ENCODE measurements at places on chromosomes 13 and 19.
A peak's percentile ranks its signal among the peaks of the same experiment; 100 is the strongest.

GRCh38 chr19:38792250-38793111, 3.5 kb downstream of the LGALS7B start:
- DNase-seq = peak; percentile 56

- DNase-seq = no peak
Observed at GRCh38 chr13:113637262-113638160, 20.5 kb downstream of the ATP4B start.

DNA sequence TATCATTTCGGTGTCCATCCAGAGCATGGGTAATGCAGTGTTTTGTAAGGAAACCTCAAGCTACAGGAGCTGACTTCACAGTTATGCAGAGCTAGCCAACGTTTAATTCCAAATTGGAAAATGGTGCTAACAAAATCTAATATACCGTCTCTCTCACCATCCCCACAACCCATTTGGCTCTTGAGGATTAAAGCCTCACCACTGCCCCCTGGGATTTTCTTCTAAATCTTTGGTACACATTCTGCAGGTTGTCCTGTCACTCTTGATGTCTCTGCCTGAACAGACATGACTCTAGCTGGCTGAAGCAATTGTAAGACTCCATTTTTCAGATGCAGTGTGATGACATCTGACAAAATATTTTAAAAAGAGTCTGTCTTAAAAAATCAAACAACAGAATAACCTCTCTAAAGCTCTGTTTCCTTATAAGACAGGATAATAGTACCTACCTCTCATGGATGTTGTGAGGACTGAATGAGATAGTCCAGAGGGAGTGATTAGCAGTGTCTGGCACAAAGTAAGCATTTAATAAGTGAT, 451.8 kb downstream of the SUCLA2 start:
- no peak for DNase-seq

DNA sequence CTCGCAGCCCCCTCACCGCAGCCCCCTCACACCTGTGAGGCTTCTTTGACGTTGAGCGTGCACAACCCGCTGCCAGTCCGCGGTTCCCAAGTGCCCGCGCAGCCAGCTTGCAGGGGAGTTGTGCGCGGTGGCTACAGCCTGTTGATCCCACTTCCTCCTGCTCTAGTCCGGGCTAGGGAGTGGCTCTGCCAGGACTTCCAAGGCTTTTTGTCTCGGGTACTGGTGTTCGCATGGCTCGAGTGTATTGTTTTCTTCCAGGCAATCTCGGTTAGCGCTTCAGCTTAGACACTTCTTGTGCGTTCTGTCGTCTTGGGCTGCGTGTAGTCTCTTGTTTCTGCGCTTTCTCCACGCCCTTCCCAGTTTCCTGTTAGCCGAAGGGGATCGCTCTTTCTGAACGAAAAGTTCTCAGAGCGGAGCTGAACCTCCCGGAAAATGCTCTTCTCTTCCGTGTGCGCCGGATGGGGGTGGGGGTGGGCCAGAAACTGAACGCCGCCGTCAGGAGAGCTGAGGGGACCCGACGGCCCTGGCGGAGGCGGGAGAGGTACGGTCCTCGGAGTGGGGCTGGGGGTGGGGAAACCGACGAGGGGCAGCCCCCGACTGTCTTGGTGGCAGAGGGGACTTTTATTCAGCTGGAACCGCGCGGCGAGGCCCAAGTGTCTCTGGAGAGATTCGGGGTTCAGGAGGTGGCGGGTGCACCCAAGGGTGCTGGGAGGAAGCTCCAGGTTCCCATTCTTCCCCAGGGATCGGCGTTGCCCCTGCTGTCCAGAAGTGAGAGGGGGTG, 697 bp upstream of the DGKH start:
- peak; percentile 63 for DNase-seq

DNA sequence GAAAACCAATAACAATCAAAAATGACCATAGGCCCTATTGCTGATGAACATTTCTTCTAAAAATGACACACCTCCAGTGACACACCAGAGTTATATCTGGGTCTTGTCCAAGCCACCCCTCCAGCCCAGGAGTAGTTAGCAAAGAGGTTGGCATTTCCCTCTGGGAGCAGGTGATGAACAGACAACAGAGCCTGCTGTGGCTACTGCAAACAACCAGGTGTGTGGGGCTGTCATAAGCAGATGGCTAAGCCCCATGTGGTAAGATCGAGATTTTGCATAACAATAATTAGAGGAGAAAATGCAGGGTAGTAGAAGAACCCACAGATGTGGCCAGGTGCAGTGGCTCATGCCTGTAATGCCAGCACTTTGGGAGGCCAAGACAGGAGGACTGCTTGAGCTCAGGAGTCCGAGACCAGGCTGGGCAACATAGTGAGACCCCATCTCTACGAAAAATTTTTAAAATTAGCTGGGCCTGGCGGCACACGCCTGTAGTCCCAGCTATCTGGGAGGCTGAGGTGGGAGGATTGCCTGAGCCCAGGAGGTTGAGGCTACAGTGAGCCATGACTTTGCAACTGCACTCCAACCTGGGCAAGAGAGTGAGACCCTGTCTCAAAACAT, 5.0 kb downstream of the XRCC1 start:
- no peak for DNase-seq

- no peak for DNase-seq
Observed at GRCh38 chr13:49895826-49896225, 40.3 kb downstream of the SPRYD7 start.

DNA sequence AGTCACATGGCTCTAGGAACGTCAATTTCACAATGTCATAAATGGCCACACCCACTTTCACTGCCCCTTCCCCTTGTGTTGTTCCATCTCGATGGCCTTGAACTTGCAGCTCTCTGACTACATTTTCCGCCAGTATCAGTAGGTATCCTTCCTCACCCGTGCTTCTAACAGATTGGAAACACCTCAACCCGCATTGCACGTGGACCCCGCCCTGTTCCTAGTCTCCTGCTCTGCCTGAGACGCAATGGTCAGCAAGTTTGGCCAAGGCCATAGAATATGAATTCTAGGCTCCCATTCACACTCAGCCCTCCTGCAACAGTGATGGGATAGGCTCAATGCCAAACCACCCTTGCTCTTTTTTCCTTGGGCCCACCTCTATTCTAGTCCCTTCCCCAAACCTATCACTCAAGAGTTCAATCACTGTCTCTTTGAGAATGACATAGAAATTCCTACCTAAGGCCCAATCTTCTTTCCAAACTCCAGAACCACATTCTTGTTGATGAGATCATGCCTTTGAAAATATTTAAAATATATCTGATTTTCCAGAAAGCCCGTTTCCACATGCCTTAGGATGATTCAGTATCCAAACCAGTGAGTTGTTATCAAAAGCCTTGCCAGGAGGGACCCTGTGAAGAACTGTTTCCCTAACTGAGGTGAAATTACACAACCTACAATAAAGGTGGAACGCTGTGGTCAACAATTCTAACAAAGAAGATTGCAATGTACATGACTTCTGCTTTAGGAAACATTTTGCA, 334.6 kb downstream of the MYO16 start:
- DNase-seq = peak; percentile 53

DNA sequence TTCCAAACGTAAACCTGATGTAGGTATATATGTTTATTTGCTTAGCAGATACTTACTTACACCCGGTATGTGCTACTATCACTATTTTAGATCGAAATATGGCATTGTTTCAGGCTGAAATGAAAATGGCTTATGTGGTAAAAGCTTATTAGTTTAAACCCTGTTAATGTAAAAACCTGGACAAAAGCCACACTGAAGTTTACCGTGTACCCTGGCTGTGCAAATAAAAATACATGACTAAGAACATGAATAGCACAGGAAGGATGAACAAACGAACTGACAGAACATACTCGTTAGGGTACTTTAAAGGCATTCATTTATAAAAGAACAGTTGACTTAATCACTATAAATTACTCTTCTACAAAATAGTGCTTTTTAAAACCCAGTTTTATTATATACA, 6.6 kb downstream of the CLDN10 start:
- no peak for DNase-seq

GRCh38 chr13:104796581-104796980, 1730.4 kb upstream of the SLC10A2 start:
- no peak for DNase-seq

GRCh38 chr13:112456138-112457056, 80.2 kb downstream of the SPACA7 start:
- peak; percentile 4 for DNase-seq

- DNase-seq = peak; percentile 13
Observed at GRCh38 chr13:93690139-93690538, 463.5 kb downstream of the GPC6 start.

- DNase-seq = no peak
Observed at GRCh38 chr13:45434556-45435371, 16.6 kb upstream of the SLC25A30 start.

DNA sequence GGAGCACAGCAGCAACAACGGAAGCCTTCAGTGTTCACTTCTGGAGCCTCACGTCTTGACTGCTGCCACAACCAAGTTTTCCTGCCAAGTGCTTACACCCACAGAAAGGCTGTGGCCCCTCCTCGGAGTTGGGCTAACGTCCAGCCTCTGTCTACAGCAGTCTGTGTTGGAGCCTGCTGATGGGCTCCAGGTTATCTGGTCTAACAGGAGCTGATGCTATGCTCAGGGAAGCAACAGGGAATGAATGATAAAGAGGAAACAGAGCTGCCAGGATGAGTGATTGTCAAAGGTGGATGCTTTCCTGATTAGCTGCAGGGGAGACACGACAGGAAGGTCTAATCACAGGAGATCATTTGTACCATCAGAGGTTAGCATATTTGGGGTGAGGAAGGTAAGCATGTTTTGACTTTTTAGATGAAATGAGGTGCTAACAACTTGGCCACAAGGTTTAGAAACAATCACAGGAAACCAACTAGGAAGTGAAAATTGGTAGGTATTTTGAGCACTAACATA, 53.8 kb upstream of the RCBTB2 start:
- peak; percentile 18 for DNase-seq

- no peak for DNase-seq
Observed at GRCh38 chr19:5080030-5080654, 111.2 kb downstream of the KDM4B start.

- DNase-seq = no peak
Observed at GRCh38 chr13:49827891-49828290, 35.4 kb upstream of the KPNA3 start.

DNA sequence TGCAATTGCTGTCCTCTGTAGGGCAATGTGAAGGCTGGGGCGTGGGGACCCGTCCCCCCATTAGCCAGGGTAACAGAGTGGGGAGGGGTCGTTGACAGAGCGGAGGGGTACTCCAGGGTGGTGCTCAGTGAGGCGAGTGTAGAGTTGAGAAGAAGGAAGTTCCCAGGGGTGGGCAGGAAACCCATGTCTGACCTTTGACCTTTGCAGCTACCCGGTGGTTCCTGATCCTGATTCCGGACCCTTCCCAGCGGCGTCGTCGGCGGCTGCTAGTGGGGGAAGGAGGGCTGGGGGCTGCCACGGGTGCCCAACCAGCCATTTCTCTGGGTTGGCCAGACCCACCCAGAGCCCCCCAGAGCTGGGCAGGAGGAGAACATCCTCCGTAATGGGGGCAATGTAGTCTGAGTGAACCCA, 2.1 kb upstream of the PLVAP start:
- DNase-seq = no peak

DNA sequence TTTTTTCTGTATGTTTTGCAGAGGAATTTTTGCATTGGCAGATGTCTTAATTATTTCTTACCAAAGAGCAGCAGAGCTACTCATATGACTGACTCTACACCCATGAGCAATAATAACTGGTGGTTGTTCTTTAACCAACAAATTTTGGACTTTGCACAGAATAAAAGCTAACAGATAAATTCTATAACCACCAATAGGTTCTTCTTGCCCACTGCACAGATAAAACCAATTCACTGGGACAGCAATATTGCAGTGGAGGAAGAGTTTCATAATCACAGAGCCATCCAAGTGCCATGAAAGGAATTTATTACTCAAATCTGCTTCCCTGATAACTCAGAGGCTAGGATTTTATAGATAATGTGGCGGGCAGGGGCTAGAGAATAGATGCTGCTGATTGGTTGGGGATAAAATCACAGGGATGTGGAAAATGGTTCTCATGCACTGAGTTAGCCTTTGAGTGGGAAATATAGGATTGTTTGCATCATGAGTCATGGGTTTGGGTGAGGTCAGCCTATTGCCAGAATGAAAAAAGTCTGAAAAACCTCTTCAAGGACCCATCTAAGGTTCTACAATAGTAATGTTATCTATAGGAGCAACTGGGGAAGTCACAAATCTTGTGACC, 104.3 kb upstream of the PCDH17 start:
- DNase-seq = no peak

GRCh38 chr19:39870171-39870971, 24.2 kb upstream of the FBL start:
- no peak for DNase-seq

- DNase-seq = no peak
Observed at GRCh38 chr13:109088624-109088917, 459.2 kb downstream of the MYO16 start.

DNA sequence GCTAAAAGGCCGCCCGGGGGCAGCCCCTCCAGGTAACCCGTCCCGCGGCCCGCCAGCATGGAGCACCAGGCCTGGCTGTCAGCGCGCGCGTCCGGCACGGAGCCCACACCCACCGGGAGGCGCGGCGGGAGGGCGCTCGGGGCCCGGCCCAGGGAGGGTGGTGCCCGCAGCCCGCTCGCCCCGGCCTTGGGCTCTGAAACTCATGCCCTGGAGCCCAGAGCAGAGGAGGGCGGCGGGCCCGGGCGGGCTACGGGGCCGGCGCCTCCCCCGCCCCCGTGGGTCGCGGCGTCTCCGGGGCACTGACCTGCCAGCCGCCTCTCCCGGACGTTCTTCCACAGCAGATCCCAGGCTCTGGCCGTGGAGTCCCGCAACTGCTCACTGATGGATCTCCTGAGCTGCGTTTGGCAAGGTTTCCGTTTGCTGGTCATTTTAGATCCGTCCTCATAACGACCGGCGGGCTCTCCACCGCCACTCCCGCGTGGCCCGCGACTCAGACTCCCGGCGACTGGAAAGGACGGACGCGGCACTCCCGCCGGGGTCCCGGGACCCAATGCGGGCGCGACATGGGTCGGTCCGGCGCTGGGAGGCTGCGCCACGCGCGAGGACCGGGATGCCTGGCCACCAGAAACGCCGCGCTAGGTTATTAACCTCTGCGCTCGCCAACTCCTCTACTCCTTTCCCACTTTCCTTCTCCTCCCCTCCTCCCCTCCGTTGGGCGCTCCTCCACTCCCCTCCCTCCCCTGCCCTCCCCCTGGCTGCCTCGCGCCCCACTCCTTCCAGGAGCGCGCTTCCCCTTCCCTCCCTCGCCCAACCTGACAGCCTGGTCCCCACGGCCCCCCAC, 64.7 kb upstream of the STARD13 start:
- DNase-seq = peak; percentile 79

DNA sequence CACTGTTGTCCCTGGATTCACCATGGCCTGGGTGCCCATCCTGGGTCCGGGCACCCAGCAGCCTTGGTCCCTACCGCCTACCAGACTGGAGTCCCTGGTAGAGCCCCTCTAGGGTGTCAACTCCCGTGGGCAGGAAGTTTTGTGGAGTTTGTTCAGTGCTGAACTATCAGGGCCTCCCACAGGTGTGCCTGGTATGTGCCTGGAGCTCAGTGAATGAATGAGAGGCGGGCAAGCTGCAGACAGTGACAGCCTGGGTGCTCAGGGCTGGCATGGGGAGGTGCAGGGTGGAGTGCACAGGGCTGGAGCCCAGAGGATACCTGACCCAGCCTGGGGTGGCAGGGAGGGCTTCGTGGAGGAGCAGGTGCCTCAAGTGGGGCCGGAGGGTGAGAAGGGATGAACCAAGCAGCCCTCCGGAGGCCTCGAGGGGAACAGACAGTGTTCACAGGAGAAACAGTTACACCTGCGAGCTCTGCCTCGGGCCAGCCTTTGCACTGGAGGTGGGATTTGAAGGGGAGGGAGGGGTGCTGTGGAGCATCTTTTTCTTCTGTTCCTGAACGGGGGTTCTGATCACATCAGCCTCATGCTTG, 29.6 kb downstream of the PAK4 start:
- DNase-seq = no peak

GRCh38 chr13:28530729-28531076, 35.8 kb upstream of the FLT1 start:
- peak; percentile 52 for DNase-seq

All from GM03348 (cell line).